ENCODE measurements at places on chromosomes 12 and 14.

- DNase-seq: no peak
Observed at GRCh38 chr14:44895716-44896115, 66.0 kb downstream of the KLHL28 start.

- DNase-seq: no peak
Observed at GRCh38 chr12:8553088-8553627, 12.5 kb upstream of the CLEC4E start.

- DNase-seq: peak; percentile 66
Observed at GRCh38 chr12:120639771-120640721, at the start of gene CABP1. CABP1 (plus strand) TSS chr12:120640626; CDS start chr12:120640686, 60 bp downstream.

DNA sequence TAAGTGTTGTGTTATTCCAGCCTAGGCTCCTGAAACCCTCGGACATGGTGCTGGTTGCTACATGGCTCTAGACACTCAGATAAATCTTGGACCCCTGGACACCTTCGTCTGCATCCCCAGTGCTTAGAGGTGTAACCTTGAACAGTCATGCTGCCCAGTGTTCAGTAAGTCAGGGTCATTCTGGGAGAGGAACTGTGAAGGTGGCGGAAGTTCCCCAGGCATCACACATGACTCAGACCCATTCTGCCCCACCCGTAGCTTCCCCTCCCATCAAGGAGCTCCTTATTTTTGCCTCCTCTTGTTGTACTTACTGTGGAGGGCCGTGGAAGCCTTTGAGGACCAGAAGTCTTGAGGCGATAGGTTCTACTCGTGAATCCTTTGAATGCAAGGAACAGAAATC lies 18.1 kb upstream of the SSPN start:
- no peak for DNase-seq

DNA sequence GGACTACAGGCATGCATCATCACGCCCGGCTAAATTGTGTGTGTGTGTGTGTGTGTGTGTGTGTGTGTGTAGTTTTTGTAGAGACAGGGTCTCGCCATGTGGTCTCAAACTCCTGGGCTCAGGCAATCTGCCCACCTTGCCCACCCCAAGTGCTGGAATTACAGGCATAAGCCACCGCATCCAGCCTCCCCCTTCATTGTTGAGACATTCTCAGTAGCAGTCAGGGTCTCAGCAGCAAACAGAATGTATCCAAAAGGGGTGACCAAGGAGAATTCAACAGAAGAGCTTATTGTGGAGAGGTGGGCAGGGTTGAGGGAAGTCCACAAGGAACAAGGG lies 37.3 kb upstream of the PLEKHG6 start:
- no peak for DNase-seq

DNA sequence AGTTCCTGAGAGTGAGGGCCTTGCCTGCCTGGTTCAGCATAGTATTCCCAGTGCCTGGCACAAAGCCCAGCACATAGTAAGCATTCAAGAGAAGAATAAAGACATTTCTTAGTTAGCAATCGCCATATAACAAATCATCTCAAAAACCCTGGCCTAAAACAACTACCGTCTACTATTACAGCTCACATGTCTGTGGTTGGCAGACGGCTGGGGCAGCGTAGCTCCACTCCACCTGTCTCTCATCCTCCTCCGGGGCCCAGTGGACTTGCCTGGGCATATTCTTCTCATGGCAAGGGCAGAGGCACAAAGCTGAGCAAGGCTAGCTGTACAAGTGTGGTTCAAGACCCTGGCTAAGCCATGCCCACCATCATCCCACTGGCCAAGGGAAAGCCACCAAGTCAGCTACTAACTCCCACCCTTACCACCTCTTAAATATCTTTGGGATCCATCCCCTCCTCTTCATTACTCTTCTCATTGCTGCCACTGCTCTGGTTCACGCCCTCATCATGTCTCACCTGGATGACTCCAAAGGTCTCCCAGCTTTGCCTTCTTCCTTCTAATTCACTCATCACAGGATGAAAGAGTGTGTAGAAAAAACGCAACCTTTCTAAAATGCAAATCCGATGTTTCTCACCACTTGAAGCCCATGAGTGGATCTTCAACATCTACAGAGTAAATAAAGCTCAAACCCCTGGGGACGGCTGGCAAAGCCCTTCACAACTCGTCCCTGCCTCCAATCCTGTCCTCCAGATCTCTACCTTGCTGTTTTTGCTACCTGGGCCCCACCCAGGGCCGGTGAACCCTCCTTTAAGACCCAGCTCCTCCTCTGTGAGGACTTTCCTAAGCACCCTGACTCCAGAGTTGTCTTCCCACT lies 10.4 kb downstream of the TMEM229B start:
- DNase-seq: no peak

DNA sequence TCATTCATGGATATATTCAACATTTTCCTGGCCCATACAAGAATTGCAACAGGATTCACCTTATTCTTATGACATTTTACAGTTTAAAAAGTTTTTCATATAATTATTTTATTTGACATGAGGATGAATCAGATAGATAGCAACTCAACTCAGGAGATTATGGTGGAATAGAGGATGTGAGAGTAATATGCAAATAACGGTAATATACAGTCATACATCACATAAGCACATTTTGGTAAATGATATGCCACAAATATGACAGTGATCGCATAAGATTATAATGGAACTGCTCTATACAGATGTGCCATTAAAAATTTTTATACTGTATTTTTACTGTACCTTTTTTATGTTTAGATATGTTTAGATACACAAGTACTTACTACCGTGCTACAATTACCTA lies 24.1 kb upstream of the CRADD start:
- no peak for DNase-seq

GRCh38 chr14:105439710-105440553 lies 20.3 kb downstream of the MTA1 start:
- DNase-seq: no peak
